Coronary artery (tissue), 2 donors: ENCODE measurements at places on chromosomes 3 and 15.
A peak's percentile ranks its signal among the peaks of the same experiment; 100 is the strongest.

DNA sequence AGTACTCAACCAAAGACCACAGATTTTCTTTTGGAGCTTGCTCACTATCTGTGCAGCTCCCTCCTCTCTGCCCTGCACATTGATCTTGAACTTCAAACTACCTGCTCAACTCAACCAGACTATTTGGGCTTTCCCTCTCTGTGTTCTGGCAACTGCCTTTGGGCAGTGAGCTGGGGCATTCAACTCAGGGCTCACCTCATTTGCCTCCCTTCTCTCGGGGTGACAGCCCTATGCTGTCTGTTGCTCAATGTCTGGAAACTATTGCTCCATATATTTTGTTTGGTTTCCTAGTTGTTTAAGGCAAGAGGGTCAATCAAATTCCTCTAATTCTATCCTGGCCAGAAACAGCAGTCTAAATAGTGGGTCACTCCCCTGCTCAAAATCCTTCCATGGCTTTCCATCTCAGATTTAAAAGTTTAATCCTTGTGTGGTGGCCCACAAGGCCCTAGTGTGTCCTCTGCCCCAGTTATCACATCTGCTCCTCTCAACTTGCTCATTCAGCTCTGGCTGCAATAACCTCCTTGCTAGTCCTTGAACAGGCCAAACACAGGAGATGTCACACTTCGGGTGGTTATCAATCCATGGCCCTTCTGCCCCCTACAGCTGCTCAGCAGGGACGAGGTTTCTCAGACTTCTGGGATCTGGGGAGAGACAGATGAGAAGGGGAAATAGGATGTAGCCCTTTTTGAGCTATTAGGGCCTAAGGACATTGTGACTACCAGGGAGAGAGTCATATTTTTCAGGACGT lies 67.8 kb downstream of the SNRK start:
- DNase-seq, result no peak

DNA sequence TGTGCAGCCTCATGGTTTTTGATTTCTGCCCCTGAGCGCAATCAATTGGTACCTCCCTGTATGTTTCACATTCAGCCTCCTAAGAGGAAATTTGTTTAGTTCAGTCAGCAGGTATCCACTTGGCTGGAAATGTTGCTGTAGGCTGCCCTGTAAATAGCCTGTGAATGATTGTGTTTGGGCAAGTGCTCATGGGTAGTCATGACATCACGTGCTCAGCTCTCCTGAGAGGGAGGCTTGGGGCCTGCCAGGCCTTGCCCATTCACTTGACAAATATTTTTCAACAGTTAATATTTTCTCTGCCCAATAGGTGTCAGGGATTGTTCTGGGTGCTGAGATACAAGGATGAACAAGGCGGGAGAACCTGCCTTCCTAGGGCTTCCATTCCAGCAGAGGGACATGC lies 13.3 kb downstream of the HRH1 start:
- no peak for DNase-seq

GRCh38 chr3:47849699-47850563 lies 47.0 kb downstream of the DHX30 start:
- DNase-seq, result no peak

- DNase-seq, result no peak
These were observed 3.6 kb downstream of the OTOL1 start for GRCh38 chr3:161500068-161500796.

GRCh38 chr3:41711651-41712050 lies 250.3 kb downstream of the ULK4 start:
- DNase-seq, result no peak

DNA sequence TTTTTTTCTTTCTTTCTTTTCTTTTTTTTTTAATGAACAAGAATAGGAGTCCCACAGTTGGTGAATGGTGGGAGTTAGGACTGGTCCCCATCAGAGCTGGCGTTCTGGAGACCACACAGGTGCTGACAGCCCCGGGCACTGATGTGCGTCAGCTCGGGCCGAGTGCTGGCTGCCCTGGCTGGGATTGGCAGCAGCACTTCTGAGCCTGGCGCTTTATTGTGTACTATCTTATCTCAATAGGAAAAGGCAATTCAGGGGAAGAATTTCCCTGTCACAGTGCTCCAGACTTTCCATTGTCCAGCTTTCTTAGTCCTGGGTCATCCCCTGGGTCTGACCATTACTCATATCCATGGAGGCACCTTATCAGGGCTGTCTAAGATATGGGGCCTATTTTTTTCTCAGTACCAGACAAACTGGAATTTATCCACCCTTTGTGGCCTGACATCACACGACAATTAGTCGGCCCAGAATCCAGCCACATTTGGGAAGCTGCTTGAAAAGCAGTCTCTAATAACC lies 54.1 kb downstream of the TMEM44 start:
- peak; percentile 83 for DNase-seq

DNA sequence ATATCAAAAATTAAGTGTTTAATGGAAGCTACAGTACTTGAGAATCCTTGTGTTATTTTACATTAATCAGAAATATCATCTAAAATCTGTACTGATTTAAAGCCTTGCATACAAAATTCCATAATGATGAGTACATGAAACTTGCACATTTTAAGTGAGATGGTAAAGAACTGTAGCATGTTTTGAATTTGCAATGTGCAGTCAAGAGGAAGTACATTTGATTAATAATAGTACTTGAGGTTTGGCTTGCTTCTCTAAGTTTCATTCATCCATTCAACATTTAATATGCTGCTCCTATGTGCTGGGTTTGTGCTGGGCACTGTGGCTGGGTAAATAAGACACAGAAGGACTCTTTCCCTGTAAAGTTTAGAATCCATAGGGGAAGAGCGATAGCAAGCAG lies 332.3 kb downstream of the CNTN3 start:
- DNase-seq, result no peak

- no peak for DNase-seq
These were observed 23.8 kb upstream of the ABI3BP start for GRCh38 chr3:101017017-101017416.

DNA sequence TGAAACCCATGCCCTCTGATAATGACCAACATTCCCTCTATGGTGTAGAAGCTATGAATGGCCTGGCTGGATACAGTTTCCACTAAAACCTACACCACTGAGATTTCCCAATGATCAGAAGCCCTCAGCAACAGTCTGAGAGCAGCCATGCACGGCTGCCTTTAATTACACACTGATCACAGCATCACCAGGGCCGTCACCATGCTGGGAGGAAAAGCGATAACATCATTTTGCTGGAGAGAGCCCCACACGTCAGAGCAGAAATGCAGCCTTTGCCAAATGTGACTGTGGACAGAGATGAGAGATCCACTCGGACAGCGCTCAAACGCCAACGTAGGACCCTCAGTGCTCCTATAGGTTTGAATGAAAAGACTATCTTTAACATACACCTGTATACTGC lies 135.0 kb downstream of the XXYLT1 start:
- DNase-seq, result no peak

GRCh38 chr3:69328103-69328962 lies 57.6 kb downstream of the FRMD4B start:
- DNase-seq, result no peak

DNA sequence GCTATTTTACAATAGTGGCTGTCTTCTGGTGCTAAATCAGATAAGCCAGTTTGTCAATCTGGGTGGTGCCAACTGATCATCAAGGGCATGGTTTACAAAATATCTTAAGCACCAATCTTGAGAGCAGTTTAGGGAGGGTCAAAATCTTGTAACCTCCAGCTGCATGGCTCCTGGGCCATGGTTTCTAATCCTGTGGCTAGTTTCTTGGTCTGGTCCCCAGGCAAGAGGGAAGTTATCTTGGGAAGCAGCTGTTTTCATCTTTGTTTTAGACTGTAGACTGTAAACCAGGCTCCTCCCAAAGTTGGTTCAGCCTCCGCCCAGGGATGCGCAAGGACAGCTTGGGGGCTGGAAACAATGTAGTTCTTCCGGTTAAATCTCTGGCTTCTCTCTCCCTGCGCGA lies 166.8 kb downstream of the IL1RAP start:
- no peak for DNase-seq

GRCh38 chr3:38551026-38551832 lies 55.1 kb downstream of the EXOG start:
- DNase-seq, result peak; percentile 65

DNA sequence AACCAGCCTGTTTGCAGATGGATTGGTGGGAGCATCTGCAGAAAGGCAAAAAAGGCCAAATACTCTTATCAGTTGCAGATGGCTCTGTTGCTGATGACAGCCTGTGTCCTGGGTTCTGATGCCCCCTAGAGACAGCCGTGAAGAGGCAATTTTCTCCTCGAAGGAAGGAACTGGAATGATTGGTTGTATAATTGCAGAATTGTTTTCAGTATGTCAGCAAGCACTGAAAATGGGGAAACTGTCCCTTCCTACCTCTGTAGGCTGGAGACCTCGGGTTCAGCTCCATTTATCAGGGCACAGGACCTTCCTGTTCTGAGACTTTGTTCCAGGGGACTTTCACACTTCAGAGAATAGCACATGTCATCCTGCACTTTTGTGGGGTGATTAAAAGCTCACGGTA lies 103.0 kb downstream of the PGPEP1L start:
- no peak for DNase-seq

DNA sequence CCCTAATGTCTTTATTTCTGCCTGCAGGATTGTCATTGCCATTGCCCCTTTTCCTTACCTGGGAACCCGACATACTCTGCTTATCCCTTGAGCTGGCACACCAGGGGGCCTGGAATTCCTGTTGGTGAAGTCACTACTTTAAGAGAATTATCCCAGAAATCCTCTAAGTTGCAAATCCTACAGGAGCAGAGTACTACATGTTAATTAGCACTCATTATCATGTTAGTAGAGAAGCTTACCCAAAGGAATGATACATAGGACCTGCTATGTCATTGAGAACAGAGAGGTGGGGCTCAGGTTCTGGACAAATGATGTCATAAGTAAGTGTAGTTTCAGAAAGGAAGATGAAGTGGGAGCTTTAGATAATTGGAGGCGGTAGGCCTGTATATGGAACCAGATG lies 27.4 kb downstream of the SCG5 start:
- no peak for DNase-seq

- no peak for DNase-seq
These were observed 82.9 kb downstream of the EOMES start for GRCh38 chr3:27639271-27639670.

- no peak for DNase-seq
These were observed 701.6 kb upstream of the CBLB start for GRCh38 chr3:106570426-106570825.

GRCh38 chr3:181700168-181701087 lies 11.3 kb upstream of the SOX2 start:
- DNase-seq, result no peak

- no peak for DNase-seq
These were observed 42.3 kb upstream of the KLHL25 start for GRCh38 chr15:85837011-85837433.

DNA sequence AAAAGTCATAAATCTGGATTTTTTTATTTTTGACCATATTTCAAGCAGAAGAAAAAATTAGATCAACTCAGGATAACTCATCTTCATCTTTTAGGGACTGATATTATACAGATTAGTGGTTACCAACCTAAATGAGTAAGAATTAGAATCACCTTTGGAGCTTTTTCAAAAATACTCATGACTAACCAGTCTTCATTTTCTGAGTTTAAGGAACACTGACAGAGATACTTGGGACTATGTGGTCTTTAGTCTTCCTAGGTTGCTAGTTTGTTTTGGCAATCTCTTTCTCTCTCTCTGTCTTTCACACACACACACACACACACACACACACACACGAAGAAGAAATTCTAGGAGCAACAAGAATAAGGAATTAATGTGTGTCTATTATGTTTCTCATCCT lies 50.1 kb downstream of the TMOD3 start:
- DNase-seq, result no peak

GRCh38 chr3:151775314-151776258 lies 38.3 kb upstream of the AADAC start:
- no peak for DNase-seq

DNA sequence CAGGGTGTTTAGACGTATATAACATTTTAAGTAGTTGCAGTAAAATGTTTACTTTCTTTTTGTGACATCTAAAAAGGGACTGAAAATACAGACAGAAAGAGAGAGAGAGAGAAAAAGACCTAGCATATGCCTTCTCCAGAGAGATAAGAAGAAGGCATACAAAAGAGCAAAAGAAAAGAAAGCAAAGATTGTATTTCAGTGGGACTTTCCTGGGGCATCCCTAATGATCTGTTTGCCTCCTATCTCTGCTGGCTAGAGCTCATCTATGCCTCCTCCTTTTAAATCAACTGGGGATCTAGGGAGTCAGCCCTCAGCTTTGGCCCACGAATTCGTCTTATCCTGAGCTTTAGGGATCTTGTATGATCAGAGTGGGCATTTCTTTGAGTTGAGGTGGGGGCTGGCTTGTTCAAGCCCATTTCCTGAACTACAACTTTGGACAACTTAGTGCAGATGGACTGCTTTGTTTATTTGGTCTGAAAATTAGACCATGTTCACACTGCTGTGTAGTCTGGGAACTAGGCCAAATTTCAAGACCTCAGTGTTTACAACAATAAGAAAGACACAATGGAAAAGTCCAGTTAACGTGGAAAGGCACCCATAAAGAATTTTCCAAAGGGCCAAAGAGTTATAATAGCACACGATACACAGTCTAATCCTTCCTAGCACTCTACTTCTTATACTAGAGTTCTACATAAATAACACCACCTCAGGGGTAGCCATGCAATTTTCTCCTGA lies 61.0 kb downstream of the ATP8B4 start:
- no peak for DNase-seq

DNA sequence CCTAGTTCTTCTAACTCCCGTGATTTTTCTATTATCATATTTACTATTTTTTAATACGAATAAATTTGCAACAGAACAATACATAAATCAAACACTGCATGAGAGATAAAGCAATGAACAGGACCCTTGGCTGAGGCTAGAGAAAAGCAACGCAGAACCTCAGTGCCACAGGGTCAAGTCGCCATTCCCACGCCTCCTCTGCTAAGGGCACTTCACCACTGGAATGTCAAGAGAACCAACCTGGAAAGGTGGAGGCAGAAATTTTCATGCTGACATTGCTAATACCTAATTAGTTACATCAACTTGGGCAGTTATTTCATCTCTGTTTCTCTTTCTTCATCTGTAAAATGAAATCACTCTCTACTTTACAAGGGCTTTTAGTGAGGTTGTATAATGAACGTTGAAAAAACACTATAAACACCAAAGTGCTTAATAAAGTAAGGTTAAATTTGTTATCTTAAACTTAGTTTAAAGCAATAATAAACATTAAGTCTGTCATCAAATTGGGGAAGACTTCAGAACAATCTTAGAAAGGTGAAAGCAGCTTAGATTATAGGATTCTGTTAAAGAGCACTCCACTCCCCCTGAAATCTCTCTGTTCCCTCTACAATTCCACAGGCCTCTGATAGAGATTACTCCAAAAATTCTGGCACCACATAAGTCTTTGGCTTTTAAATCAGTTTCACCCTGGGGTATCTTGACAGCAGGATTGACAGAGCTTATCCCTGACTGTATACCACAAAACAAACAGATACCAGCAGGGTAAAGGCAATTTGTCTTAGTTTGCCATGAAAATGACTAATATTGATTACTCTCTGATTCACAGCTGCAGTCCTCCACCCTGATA lies 41.9 kb downstream of the PLCH1 start:
- DNase-seq, result no peak
